ENCODE measurements at places on chromosomes 5 and 9.

DNA sequence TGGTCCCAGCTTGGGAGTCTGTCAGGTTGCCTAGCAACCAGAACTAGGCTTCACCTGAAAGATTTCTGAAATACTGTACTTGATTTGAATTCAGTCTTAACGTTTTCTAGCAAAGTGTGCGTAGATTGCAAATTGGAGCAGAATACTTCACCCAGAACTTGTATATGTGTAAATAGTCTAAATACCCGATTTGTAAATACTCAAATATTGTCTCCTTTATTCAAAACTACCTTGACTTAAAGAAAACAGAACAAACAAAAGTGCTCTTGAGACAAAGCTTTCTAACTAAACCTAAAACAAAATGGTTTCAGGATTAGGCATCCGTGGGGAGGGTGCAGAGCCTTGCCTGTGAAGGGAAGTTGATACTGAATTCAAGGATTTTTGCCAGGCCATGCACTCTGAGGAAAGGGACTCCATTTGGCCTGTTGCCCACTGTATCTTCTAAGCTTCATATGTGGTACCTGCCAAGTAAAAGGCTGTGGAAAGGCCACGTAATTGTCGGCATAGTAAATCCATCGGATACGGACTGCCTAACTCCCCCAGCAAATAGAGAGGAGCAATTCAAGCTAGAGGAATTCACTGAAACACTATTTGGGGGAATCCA lies 744 bp upstream of the HMGCS1 start:
- H3K36me3 ChIP-seq, result no peaks in the 10 kb centered on the region
- peak overlapping the region; percentile 13 for H3K4me3 ChIP-seq
- DNase-seq, result no peak

GRCh38 chr9:84174486-84174885 lies 166.1 kb downstream of the SLC28A3 start:
- H3K4me3 ChIP-seq, result no peak overlapping the region
- no peaks in the 10 kb centered on the region for H3K27me3 ChIP-seq
- H3K36me3 ChIP-seq, result no peaks in the 10 kb centered on the region
- DNase-seq, result no peak
- H3K27ac ChIP-seq, result no peak overlapping the region

GRCh38 chr5:176820937-176821336 lies 10.6 kb downstream of the UNC5A start:
- H3K4me3 ChIP-seq, result no peak overlapping the region
- no peak overlapping the region for H3K27ac ChIP-seq
- H3K36me3 ChIP-seq, result no peaks in the 10 kb centered on the region
- H3K27me3 ChIP-seq, result peaks cover 12% of the 10 kb centered on the region
- DNase-seq, result no peak
- H3K4me1 ChIP-seq, result peaks cover 8% of the 10 kb centered on the region

DNA sequence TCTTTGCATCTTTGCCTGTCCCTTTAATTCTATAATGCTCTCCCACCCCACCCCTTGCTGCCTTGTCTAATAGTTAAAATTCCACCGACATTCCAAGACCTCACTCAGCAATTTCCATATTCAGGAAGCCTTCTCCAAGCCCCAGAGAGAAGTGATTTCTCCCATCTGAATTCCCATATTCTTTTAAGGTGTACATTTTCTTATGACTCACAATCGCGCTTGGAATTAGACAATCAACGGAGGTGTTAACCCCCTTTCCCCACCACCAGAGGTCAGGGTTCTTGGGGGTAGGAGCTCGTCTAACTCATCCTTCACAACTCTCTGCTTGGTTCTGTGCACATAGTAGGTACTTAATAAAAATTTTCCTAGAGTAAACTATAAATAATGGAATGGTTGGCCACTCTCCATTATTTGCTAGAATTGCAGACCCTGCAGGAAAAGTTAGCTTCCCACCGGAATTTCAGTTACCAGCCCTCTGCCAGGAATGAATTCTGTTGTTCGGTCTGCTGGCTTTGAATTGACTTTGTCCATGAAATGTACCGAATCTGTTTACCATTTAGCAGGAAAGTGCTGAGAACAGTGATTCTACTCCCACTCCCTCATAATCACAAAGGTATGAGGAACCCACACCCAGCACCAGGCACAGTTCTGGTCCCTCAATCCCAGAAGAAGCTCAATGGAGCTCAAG lies 5.0 kb downstream of the KCNIP1 start:
- H3K36me3 ChIP-seq, result no peaks in the 10 kb centered on the region
- no peaks in the 10 kb centered on the region for H3K27me3 ChIP-seq
- H3K4me3 ChIP-seq, result no peak overlapping the region
- no peak for DNase-seq
- no peak overlapping the region for H3K27ac ChIP-seq
- H3K4me1 ChIP-seq, result no peaks in the 10 kb centered on the region

DNA sequence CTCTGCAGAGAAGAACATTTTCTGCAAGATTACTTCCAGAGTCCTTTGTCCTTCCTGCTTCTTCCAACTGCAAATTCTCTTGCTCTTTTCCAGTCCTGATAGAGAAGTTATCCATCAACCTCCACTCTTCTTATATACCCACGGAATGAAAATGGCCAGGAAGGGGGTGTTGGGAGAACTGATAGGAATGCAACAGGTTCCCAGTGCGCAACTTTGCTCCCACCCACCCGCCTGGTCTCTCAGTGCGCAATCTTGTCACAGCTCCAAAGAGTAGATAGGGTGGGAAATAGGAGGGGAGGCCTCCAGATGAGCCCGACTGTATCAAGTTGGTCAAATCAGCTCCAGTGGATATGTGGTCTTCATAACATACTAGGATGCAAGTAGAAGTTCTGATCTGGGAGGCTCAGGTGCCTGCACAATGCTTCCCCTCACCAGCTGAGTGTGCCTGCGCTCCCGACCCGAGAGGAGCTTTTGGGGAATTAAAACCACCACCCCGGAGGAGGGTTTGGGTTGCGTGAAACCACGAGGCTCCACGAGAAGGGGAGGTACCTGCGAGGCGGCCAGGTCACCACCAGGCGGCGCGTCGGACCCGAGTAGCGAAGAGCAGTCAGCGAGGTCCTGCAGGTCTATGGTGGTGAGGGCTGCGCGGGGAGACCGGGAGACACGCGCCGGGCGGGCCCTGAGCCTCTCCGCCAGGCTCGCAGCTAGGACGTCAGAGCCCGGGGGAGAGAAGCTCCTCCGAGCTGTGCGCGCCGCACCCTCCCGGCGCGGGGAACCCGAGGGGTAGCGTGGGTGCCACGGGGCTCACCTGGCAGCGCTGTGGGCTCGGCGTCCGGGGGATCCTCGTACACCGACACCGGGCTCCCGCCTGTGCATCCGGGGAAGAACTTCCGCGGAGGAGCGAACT lies 835 bp downstream of the MCIDAS start:
- H3K27ac ChIP-seq, result no peak overlapping the region
- peak overlapping the region; percentile 48 for H3K4me3 ChIP-seq
- no peaks in the 10 kb centered on the region for H3K36me3 ChIP-seq
- H3K4me1 ChIP-seq, result peaks cover 29% of the 10 kb centered on the region
- H3K27me3 ChIP-seq, result peaks cover 80% of the 10 kb centered on the region
- no peak for DNase-seq

DNA sequence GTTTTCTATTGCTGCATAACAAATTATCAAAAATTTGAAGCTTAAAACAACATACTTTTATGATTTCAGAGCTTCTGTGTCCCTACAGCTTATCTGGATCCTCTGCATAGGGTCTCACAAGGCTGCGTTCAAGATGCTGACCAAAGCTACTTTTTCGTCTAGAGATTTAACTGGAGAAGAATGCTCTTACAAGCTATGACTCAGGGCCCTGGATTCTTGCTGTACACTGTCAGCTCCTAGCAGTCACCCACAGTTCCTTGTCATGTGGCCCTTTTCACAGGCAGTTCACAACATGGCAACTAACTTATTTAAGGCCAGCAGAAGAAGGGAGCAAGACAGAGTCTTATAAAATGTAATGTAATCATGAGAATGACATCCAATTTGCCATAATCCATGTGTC lies 70.8 kb upstream of the FAM174A start:
- no peaks in the 10 kb centered on the region for H3K36me3 ChIP-seq
- no peak overlapping the region for H3K27ac ChIP-seq
- no peaks in the 10 kb centered on the region for H3K27me3 ChIP-seq
- H3K4me3 ChIP-seq, result no peak overlapping the region

DNA sequence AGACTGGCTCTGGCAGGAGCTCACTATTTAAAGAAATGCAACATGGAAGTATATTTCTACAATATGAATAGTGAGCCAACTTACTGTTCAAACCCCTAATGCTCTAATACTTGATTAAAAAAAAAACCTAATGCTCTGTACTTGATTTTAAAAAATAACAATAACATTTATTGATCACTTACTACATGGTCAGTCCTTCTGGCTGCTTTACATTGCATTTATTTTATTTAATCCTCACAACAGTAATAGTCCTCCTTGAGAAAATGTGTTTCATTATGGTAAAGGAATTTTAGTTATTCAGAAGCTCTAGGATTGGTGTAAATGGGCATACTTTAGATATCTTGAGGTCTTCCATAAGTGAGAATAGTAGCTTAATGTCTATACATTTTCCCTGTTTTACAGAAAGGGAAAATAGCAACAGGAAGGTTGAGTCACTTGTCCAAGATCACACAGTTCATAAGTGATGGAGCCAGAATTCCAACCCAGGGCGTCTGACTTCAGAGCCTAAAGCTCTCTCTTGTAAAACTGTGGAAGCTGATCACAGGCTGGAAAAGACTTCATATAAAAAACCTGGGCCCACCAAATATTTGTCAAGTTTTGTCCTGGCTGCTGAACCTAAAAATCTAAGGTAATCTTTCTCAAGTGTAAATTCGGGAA lies 1.0 kb downstream of the STARD4 start:
- H3K4me1 ChIP-seq, result peaks cover 6% of the 10 kb centered on the region
- peak overlapping the region; percentile 96 for H3K4me3 ChIP-seq
- H3K27me3 ChIP-seq, result no peaks in the 10 kb centered on the region
- DNase-seq, result no peak
- H3K27ac ChIP-seq, result peak overlapping the region; percentile 76
- no peaks in the 10 kb centered on the region for H3K36me3 ChIP-seq

GRCh38 chr5:81665795-81666194 lies 85.1 kb downstream of the SSBP2 start:
- no peaks in the 10 kb centered on the region for H3K4me1 ChIP-seq
- no peak for DNase-seq
- H3K27me3 ChIP-seq, result no peaks in the 10 kb centered on the region
- no peak overlapping the region for H3K27ac ChIP-seq

DNA sequence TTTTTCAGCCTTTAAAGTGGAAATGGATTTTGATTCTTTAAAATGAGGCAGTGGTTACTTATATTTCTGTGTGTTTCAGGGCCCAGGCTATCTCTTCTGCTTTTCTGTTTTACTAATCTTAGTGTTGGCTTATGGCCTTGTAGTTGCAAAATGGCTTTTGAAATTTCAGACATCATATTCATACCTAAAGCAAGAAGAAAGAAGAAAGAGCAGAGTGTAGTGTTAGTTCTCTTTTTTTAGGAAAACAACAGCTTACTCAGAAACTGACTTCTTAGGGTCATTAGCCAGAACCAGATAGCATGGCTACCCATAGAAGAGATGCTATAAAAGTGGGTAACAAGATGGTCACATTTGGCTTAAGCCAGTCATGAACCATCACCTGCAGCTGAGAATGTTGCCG lies 20.9 kb downstream of the ZBED3 start:
- no peaks in the 10 kb centered on the region for H3K27me3 ChIP-seq
- DNase-seq, result no peak
- peaks cover 35% of the 10 kb centered on the region for H3K36me3 ChIP-seq
- no peak overlapping the region for H3K27ac ChIP-seq

GRCh38 chr5:178312880-178313282 lies 80.3 kb upstream of the PHYKPL start:
- H3K36me3 ChIP-seq, result no peaks in the 10 kb centered on the region
- no peak overlapping the region for H3K4me3 ChIP-seq
- no peaks in the 10 kb centered on the region for H3K27me3 ChIP-seq
- H3K4me1 ChIP-seq, result no peaks in the 10 kb centered on the region
- no peak overlapping the region for H3K27ac ChIP-seq
- DNase-seq, result no peak

- no peak overlapping the region for H3K27ac ChIP-seq
- H3K36me3 ChIP-seq, result no peaks in the 10 kb centered on the region
- no peaks in the 10 kb centered on the region for H3K27me3 ChIP-seq
- H3K4me3 ChIP-seq, result no peak overlapping the region
- no peak for DNase-seq
- no peaks in the 10 kb centered on the region for H3K4me1 ChIP-seq
Measured at GRCh38 chr5:139810341-139811273, 15.0 kb downstream of the PSD2 start.

- no peak overlapping the region for H3K27ac ChIP-seq
- H3K36me3 ChIP-seq, result no peaks in the 10 kb centered on the region
- no peaks in the 10 kb centered on the region for H3K27me3 ChIP-seq
- H3K4me1 ChIP-seq, result no peaks in the 10 kb centered on the region
- DNase-seq, result no peak
Measured at GRCh38 chr9:97773723-97774122, 76.6 kb upstream of the XPA start.

- H3K27me3 ChIP-seq, result no peaks in the 10 kb centered on the region
- H3K4me3 ChIP-seq, result no peak overlapping the region
- no peaks in the 10 kb centered on the region for H3K36me3 ChIP-seq
- no peak for DNase-seq
- no peaks in the 10 kb centered on the region for H3K4me1 ChIP-seq
Measured at GRCh38 chr9:114174876-114175771, 19.8 kb downstream of the COL27A1 start.

DNA sequence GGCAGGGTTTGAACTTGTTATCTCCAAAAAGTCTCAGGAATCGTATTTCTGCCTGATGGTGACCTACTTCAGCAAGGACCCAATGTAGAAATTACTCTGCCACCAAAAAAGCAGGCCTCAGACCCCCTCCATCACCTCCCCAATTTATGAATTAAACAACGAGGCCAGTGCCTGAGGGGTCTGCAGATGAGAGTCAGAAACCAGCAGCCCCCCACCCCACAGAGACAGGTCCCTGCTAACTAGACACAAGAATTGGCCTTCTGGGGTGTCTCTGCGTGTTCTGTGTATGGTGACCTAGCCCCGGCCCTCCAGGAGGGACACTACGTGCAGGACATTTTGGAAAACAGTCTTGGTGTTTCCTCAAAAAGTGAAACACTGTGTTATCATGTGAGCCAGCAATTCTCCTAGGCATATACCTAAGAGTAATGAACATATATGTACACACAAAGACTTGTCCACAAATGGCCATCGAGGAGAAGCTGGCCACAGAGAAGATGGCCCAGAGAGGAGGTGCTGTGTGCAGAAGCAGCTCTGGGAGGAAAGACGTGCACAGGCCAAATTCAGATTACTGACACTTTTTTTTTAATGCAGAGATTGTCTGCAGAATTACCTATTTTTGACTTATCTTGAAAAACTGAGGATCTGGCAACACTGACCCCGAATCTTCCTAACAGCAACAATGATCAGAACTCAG lies 93.8 kb downstream of the ADAMTS2 start:
- no peak overlapping the region for H3K27ac ChIP-seq
- no peaks in the 10 kb centered on the region for H3K36me3 ChIP-seq
- no peaks in the 10 kb centered on the region for H3K4me1 ChIP-seq
- no peak overlapping the region for H3K4me3 ChIP-seq
- DNase-seq, result no peak

DNA sequence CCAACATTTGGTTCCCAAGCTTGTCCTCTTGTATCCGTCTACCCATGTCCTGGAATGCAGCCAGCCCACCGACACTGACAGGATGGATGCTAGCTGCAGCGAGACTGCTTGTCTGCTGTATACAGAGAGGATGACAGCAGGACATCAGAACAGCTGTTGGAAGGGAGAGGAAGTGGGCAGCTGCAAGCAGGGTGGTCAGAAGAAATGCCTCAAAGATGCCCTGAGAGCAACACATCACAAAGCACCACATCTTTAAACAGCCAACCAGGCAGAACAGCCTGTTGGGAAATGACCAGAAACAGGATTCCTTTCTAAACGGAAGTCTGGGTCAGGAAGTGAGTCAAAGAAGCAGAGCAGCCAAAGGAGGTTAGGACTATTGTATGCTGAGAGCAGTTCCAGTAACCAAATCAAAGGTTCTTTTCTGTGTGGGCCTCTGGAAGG lies 219.1 kb downstream of the NDUFS4 start:
- H3K27me3 ChIP-seq, result no peaks in the 10 kb centered on the region
- no peak for DNase-seq
- no peak overlapping the region for H3K27ac ChIP-seq
- H3K36me3 ChIP-seq, result no peaks in the 10 kb centered on the region
- no peaks in the 10 kb centered on the region for H3K4me1 ChIP-seq

Data from effector memory CD4-positive, alpha-beta T cell (primary cell).